ENCODE measurements at places on chromosomes 3 and 15.
A peak's percentile ranks its signal among the peaks of the same experiment; 100 is the strongest.

- no peak for DNase-seq
These were observed 211.8 kb downstream of the CHST2 start for GRCh38 chr3:143331350-143331749.

- no peak for DNase-seq
These were observed 891.9 kb downstream of the SQOR start for GRCh38 chr15:46526726-46527110.

- no peak for DNase-seq
These were observed 25.6 kb upstream of the LCTL start for GRCh38 chr15:66591322-66591862.

GRCh38 chr15:84731774-84732173 lies 15.8 kb upstream of the SEC11A start:
- DNase-seq: no peak

DNA sequence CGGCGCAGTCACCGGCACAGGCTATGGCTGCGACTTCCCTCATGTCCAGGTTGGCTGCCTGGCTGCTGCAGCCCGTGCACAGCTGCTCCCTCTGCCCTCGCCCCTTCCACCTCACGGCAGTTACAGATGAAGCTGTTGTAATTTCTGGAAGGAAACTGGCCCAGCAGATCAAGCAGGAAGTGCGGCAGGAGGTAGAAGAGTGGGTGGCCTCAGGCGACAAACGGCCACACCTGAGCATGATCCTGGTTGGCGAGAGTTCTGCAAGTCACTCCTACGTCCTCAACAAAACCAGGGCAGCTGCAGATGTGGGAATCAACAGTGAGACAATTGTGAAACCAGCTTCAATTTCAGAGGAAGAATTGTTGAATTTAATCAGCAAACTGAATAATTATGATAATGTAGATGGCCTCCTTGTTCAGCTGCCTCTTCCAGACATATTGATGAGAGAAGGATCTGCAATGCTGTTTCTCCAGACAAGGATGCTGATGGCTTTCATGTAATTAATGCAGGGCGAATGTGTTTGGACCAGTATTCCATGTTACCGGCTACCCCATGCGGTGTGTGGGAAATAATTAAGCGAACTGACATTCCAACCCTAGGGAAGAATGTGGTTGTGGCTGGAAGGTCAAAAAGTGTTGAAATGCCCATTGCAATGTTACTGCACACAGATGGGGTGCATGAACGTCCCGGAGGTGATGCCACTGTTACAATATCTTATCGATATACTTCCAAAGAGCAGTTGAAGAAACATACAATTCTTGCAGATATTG lies 13.2 kb upstream of the GNB4 start:
- DNase-seq: no peak

GRCh38 chr3:173748105-173748504 lies 350.6 kb downstream of the NLGN1 start:
- no peak for DNase-seq

DNA sequence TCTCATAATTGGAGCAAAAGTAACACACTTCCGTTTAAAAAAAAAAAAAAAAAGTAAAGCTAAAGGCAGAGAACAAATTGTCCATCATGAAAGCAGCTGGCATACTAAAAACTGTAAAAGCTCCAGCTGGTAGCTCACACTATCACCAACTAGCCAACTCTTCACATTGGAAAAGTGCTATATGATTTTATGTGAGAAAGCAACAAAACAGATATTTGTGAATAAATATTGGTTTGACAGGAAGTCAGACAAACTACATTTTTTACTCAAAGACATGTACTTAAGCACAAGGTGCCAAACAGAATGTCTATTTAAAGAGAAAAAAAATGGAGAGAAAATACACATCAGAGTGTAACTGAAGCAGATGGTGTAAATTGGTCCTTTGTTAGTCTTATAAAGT lies 231.2 kb upstream of the CADM2 start:
- no peak for DNase-seq

DNA sequence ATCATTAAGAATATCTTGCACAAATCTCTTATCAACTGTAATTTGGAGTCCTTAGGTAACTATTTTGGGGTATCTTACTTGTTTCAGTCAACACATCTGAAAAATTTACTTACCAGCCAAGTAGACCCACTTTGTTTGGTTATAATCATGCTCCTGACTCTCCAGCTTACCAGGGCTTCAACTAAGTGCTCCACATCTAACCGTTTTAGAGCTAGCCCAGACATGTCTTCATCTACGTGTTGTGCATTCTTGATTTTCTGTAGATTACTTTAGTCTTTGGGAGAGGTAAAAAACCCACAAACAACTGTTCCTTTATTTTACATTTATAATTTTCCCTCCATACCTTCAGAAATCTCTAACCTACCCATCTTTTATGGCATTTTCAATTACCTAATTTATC lies 17.2 kb downstream of the EAF2 start:
- DNase-seq: no peak

GRCh38 chr3:156826144-156826895 lies at the start of gene LEKR1:
Gene LEKR1, plus strand, starts transcription at chr3:156826353. Its CDS starts 2,977 bp downstream, at chr3:156829330.
- peak; percentile 83 for DNase-seq

DNA sequence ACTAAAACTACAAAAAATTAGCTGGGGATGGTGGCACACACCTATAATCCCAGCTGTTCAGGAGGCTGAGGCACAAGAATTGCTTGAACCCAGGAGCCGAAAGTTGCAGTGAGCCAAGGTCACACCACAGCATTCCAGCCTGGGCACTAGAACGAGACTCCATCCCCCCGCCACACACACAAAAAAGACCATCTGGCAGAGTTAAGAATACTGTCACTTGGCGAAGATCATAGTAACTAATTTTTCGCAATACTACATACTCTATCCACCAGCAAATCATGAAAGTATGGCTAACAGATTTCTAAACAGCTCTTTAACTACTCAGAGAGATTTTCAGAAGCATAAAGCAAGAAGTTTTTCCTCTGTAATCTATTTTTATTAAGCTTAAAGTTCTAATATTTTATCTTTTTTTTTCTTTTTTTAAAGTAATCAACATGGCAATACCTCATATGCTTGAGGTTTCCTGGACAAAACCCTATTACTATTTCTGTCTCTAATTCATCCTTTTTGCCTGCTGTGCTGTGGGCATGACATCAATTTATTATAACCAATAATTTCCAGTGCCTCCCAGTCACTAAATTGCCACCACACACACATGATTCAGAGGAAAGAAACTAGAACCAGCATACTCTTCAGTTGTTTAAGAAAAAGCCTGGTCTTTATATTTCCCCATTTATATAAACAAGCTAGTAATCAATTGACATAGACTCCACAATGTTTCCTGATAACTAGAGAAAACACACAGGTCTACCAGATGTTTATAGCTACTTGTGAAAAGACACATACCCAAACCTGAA lies 46.9 kb downstream of the CHSY1 start:
- no peak for DNase-seq

DNA sequence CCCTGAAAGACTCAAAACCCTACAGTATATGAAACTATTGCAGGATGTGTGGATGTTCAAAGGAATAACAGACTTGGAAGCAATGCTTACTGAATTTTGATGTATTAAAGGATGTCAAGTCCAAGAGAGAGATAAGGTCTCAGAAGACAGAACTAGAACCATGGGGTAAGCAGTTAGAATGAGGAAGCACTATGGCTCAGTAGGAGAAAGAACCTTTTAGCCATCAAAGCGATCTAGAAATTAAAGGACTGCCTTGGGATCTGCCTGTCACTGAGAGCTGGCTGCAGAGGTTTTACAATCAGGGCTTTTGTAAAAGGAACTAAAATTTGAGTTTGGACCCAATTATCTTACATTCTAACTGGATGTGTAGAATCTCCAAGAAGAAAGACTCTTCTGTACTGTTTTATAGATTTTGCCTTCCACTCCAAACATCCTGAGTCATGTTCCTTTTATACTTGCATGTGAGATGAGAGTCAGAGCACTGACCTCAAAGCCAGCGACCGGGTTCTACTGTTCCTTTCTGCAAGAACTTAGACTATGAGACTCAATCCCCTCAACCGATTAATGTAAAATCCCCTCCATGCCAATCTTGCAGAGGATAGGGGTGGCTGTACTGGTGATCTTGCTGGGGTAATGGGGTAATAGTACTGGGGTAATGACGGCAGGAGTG lies 412.3 kb upstream of the TPRG1 start:
- no peak for DNase-seq

DNA sequence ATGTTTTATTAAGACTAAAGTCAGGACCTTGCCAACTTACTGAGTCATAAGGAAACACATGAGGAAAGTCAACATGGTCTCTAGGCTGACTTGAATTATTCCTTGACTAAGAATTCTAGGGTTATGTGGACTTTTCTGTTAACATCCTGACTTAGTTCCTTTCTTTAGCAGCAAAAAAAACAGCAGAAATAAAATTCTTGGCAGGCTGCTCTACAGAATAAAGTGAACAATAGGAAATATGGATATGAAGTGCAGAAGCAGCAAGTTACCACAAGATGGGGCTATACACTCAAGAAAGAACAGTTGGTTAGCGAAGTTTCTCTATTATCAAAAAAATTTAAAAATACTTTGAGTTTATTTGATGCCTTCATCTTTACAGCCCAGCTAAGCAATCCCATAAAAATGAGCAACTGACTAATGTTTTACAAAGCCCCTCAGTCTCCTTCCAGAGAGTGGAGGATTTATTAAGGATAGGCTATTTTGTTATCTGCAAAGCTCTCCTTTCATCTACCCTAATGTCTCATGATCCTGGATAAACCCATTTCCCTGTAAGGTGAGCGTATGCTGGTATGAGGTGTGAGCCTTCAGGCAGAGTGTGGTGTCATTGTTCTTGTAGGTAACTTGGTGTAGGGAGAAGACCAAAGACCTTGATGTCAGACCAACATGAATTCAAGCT lies 23.1 kb upstream of the MCCC1 start:
- peak; percentile 55 for DNase-seq

GRCh38 chr15:78055919-78056713 lies 21.4 kb downstream of the TBC1D2B start:
- DNase-seq: no peak

- DNase-seq: peak; percentile 96
These were observed at the start of gene DALRD3 for GRCh38 chr3:49017971-49018706. Gene DALRD3, minus strand, starts transcription at chr3:49018580. Its CDS starts 16 bp downstream, at chr3:49018564.

GRCh38 chr15:77837649-77838025 lies 204.9 kb upstream of the LINGO1 start:
- DNase-seq: no peak

DNA sequence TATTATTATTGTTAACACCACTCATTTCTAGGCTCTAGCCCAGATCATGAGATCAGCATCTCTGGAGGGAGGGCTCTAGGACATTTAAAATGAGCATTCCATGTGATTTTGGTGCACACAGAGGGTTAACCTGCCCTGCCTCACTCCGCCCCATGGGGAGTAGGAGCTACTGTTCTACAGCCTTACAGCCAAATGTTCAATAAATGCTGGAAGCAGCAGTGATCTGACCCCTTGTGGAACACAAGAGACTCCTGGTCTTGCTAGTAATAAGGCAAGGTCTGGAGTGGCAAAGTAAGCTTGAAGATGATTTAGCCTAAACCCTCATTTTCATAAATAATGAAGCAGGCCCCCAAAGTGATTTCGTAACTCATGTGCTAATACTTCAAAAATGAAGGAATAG lies 166.4 kb upstream of the EOMES start:
- DNase-seq: no peak

- DNase-seq: no peak
These were observed 28.7 kb upstream of the DAZL start for GRCh38 chr3:16633948-16634347.
